Effector CD4-positive, alpha-beta T cell (primary cell): ENCODE measurements at places on chromosomes 16 and 17.

- DNase-seq = no peak
Measured at GRCh38 chr17:42967925-42968324, 3.7 kb upstream of the AARSD1 start.

- peak; percentile 68 for DNase-seq
Measured at GRCh38 chr16:22321340-22322001, 24.3 kb downstream of the POLR3E start.

GRCh38 chr16:51638339-51639135, 487.5 kb upstream of the SALL1 start:
- no peak for DNase-seq

GRCh38 chr17:52517176-52517575, 358.7 kb upstream of the CA10 start:
- no peak for DNase-seq

- no peak for DNase-seq
Measured at GRCh38 chr16:69615528-69615927, 49.8 kb downstream of the NFAT5 start.

DNA sequence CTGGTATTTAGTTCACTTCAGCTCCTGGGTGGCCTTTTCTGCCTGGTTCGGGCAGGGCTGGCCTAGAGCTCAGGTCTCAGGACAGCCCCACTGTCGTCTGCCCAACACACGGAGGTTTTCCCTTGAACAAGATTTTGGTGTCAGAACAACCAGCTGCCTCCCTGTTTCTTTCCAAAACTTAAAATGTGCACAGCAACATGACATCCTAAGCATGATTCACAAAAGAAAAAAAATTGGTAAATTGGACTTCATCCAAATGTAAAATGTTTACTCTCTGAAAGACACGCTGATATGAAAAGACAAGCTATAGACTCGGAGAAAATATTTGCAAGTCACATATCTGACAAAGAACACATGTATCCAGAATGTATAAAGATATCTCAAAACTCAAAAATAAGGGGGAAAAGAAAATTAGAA, 197.8 kb upstream of the CHMP6 start:
- DNase-seq = no peak

DNA sequence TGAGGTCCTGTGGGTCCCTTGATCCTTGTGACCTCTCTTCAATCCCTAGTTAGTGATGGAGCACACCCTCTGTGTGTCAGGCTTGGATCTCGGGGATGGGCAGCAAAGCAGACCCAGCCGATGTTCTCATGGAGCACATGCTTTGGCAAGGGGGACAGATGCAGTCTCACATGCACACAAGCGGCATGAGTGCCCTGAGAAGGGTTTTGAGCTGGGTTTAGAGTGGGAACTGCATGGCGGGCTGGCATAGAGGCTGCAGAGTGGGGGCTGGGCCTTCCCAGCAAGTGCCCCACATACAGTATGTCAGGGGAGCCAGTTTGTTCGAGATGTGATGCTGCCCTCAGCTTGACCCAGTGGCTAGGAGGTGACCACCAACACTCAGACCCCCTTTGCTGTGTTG, 41.6 kb downstream of the B9D1 start:
- no peak for DNase-seq

- DNase-seq = no peak
Measured at GRCh38 chr16:81195885-81196534, 42.5 kb upstream of the BCO1 start.

DNA sequence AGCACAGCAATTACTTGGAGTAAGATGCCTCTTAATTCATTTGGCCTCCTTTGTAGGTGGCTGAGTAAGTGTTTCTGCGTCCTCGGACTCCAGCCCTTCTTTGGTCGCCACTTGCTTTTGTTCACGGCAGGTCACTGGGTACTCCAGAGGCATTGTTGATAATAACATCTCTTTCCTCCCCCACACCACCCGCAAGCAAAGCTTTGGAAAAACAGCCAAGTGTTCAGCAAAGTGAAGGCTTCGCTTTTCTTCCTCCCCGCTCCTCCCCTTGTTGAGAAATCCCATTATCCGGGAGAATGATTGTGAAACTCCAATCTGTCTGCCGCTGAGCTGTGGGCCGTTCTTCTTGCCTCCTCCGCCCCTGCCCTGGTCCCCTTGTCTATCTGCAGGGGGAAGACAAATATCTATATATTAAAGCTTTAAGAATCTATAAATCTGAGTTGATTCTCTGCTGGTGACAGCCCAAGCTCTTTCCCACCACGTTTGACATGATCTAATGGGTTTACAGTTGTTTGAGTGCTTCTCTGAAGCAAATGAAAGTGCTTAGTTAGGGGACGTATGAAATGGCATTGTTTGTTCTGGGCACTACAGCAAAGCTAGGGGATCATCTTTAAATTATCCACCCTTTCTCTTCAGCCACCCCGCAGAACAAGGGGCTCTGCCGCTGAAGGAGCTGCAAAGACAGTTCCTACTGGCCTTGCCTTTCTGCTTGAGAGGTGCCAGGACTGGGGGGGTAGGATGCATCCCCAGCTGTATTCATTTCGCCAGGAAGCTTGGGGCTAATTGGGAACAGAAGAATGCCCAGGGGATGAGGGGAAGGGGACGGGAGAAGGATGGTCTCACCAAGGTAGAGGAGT, 167.1 kb downstream of the CCDC182 start:
- DNase-seq = no peak

GRCh38 chr16:23587726-23588125, 8.4 kb downstream of the NDUFAB1 start:
- no peak for DNase-seq

GRCh38 chr16:67857547-67858233, 10.2 kb upstream of the CENPT start:
- peak; percentile 19 for DNase-seq

DNA sequence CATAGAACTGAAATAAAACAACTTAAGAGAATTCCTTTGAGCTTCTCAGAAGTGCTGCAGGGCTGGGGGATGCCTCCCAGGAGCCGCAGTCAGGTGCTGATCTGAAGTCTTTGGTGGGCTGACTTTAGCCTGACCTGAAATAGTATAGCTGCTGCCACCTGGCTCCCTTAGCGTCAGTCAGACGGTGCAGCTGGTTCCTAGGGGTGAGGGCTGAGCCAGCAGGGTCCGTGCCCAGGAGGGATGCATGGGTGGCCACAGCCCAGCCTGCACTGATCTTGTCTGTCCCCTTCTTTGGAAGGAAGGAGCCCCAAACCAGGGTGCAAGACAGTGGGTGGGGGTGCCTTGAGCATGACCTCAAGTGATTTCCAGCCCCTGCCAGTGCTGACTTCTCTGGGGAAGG, 11.5 kb downstream of the MAPT start:
- DNase-seq = no peak

DNA sequence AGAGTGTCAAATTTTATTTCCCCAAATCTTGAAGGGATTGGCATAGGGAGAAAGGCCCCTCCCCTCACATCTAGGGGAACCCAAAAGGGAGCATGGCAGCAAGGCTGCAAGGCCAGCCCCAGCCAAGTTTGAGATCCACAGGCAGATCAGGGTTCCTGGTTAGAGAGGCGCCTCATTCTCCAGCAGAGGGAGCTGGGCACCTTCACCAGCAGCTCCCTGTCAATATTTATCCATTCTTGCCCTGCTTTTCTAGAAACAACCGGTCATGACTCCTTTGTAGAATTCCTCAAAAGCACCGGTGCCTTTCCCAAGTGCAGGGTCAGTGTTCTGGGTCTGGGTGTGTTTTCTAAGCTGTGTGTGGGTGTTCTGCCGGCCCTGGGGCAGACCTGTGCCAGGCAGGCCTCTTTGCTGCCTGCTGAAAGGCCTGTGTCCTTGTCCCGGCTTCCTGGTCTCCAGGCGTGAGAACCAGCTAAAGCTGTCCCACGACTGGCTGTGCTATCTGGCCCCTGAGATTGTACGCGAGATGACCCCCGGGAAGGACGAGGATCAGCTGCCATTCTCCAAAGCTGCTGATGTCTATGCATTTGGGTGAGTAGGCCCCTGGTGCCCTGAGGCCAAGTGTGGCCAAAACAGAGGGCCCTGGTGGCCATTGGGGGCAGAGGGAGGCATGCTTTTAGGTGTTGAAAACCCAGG, 21.2 kb upstream of the LGALS9 start:
- DNase-seq = no peak

DNA sequence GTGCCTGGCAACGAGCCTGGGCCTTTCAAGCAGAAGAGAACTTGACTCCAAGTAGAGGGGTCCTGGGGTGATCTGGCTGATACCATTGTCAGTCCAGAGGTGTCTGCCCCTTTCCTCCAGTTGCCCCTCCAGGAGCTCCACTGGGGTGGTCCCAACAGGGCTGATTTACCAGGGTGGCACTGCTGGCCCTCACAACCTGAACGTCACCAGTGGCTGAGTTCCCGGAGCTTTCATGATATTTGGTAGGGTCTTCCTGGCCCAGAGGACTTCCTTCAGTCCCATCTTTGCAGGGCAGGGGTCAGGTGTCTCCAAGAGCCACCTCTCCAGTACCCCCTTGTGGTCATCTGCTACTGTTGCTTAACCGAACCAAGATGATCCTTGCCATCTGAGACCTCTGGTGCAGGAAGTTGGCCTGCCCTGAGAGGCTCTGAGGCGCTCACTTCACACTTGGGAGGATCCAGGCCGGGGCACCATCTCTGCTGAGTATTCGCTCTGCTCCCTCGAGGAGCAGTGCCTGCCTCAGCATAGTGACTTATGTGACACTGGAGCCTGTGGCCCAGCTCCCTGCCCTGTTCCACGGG, 3.5 kb downstream of the LIMD2 start:
- DNase-seq = peak; percentile 18

- DNase-seq = no peak
Measured at GRCh38 chr16:64361753-64362152, 760.1 kb downstream of the CDH11 start.

GRCh38 chr17:30297715-30298114, 6.0 kb upstream of the BLMH start:
- DNase-seq = no peak

DNA sequence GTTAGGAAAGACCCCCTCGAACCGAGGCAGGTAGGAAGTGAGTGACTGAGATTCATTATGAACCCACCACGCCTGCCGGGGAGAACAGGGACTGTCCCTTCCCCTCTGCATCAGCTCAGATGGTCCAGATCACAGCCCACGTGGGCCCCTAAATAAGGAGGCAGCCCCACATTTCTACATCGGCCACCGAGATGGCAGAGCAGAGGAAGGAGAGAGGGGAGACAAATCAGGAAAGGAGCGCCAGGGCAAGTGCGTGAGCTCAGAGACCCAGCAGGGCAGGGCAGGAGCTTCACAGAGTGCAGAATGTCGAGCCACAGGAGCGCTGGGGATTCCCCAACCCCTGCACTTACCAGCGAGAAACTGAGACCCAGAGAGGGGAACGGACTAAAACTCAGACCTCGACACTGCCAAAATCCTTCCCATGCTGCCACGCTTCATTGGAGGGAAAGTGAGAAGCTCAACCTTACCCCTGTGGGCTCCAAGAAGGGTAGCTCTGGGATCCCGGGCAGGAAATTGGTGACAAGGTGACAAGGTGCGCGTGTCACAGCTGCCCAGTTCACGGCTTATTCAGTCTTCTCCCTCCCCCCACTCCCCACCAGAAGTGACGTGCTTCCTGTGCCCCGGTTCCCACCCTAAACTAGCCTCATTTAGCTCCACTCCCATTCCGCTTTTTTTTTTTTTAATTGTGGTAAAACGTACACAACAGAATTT, at the start of gene ICAM2:
Gene ICAM2, minus strand, starts transcription at position 578 of the 711 bp plus-strand sequence. CDS start 13,942 bp downstream, outside the sequence.
- DNase-seq = peak; percentile 89

GRCh38 chr16:973366-973765, 2.6 kb upstream of the LMF1 start:
- no peak for DNase-seq

DNA sequence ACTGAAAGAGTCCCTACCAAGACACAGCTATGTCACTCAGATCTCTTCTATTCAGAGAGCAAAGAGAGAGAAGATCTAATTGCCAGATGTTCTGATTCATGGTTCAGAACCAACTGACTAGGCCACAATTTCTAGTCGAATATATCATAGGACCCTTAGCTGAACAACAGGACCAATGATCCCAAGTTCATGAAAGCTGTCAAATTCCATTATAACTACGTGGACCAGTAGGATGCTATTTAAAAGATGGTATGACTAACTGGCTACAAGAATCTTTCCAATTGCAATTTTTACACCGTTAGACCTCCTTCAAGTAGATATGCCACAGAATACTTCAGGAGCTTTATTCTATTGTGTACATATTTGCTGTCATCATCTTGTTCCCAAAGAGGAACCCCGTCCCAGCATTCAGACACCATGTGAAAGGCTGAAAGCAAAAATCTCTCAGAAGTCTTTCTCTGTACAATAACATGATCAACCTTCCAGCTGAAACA, 26.0 kb downstream of the DCUN1D3 start:
- DNase-seq = no peak

DNA sequence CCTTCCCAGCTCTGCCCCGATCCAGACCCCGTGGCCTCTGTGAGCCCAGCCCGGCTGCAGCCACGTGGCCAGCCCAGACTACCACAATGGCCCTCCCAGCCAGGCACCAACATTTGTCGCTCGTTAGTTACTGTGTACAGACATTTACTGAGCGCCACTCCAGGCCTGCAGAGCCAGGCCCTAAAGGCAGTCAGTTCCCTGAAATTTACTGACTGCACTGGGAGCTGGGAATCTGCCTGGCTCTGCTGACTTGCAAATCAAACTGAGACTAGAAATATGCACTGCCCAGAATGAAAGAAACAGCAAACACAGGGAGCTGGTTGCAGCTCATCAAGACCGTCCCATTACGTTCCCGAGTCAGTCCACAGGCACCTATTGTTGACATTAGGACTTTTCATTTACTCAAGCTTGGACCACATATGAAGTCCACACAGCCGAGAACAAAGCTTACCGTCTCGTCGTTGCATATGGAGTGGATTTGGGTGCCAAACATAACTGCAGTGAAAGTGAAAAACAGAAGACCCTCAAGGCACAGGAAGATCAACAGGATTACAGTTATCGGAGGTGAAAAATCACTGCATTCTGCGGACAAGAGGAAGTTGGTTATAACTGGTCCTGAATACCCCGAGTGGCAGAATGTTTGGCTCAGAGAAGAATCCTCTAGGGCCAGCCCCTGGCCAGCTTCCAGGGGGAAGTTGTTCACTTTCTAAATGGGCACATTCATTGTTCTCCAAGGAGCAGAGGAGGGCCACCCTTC, 34.5 kb downstream of the ZDHHC7 start:
- no peak for DNase-seq

DNA sequence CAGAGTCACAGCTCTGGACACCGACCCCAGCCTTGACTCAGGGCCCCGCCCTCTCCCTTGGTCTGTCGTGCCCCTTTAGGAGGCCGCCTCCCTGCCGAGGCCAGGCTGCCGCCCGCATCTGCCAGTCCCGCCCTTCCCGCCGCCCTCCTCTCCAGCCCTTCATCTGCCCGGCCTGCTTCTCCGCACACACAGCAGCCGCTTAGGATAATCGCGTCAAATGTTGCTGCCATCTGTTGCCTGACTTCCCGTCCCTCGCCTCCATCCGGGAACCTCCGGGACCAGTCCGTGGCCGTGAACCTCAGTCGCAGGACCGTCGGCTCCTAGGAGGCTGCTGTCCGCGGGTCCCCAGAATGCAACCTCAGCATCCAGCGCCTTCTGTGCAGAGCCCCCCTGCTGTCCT, 11.9 kb downstream of the GSE1 start:
- no peak for DNase-seq

DNA sequence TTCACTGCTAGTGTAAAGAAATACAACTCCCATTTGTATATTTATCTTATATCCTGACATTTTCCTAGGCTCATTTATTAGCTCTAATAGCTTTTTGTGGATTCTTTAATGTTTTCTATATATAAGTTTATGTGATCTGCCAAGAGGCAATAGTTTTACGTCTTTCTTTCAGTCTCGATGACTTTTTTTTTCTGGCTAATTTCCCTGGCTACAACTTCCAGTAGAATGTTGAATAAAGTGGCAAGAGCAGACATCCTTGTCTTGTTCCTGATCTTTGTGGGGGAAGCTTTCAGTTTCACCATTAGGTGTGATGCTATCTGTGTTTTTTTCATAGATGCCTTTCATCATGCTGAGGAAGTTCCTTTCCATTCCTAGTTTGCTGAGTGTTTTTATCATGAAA, 43.9 kb upstream of the ABCA3 start:
- no peak for DNase-seq

GRCh38 chr16:56683424-56684172, 1.3 kb downstream of the MT1X start:
- DNase-seq = no peak
